ENCODE measurements at places on chromosomes 1 and 21. TPM values are rescaled to one million over a fixed set of nuclear protein-coding genes. Genes with fewer than 3 reads are reported as not detected.

DNA sequence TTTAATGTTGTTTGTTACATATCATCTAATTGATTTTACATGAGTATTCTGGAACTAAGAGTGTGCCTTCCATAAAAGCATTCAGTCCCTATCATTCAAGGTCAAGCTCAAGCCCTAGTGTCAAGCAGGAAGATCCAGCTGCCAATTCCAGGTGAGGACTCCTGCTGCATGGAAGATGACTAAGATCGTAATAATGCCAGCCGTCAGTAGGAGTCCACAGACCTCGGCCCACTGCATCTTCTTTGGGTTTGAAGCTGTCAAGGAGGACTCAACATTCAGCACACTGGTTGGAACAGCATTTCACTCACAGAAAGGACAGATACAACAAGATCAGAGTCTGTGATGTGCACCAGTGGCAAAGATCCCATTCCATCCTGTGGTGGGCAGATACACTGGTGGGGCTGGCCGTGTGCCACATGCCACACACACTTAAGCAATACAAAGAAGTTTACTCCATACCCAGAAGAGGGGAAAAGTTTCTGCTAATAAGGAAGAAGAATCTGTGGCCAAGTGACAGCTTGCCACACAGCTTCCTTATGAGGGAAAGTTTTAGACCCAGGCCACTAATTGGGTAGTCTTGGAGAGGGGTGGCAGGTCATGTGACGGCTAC is 160.4 kb downstream of the PIK3R3 start:
- DNase-seq, result no peak

DNA sequence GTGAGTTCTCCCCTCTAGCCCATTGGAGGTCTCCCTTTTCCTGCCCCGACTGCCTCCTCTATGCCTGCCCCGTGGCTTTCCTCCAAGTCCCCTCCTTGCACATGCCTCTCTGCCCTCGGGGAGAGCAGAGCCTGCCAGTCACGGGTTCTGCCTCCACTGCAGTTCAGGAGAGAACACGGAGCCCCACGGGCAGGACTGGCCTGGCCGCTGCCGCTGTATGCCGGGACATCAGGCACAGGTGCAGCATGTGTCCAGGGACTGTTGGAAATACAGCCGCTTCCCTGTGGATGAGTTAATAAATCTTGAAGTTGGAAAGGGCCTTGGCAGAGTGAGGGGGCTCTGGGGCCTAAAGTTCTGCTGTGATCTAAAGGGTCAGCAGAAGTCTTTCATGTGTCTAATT is 676.6 kb downstream of the MATN1 start:
- DNase-seq, result no peak

GRCh38 chr1:7208647-7209180 is 423.5 kb downstream of the CAMTA1 start:
- DNase-seq, result no peak

DNA sequence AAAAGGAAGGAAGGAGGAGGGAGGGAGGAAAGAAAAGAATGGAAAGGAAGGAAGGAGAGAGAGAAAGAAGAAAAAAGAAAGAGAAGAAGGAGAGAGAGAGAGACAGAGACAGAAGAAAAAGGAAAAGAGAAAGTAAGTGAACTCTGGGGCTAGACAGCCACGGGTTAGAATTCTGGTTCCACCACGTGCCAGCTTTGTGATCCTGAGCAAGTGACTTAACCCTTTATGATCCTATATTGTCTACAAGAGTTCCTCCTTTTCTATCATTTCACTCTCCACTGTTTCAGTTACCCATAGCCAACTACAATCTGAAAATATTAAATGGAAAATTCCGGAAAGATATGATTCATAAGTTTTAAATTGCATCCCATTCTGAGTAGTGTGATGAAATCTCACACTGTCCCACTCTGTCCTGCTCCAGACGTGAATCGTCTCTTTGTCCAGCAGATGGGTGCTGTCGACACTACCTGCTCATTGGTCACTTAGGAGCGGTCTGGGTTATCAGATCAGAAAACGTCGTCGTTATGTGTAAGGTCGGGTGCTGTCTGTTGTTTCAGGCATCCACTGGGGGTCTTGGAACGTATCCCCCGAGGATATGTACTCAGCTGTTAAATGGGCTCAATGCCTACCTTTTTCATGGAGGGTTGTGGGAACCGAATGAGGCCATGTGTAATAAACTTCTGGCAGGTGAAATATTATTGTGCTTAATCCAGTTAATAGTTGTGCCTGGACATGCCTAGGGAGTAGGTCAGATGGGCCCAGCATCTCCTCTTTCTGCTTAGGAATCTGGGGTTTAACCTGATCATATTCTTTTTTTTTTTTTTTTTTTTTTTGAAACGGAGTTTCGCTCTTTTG is 19.1 kb downstream of the TMEM51 start:
- no peak for DNase-seq

GRCh38 chr1:212964102-212964501 is 13.8 kb downstream of the VASH2 start:
- DNase-seq, result no peak

DNA sequence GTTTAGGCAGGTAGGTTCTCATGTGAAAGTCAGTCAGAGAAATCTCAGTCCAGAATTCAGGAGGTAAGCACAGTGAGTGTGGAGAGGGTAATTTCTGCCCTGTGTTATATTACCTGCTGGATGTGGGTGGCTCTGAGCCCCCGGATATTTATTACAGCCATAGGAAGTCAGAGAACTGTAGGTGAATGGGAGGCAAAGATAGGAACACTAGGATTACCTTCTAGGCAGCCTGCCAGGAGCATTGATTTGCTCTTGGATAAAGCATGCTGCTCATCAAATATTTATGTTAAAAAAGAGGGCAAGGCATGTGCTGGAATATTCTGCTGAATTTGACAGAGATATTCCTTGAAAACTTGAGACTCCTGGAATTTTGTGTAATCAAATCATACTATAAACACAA is 8.5 kb downstream of the GNG12 start:
- DNase-seq, result no peak

- DNase-seq, result peak; percentile 47
Observed at GRCh38 chr1:113811156-113811887, 954 bp downstream of the RSBN1 start.

DNA sequence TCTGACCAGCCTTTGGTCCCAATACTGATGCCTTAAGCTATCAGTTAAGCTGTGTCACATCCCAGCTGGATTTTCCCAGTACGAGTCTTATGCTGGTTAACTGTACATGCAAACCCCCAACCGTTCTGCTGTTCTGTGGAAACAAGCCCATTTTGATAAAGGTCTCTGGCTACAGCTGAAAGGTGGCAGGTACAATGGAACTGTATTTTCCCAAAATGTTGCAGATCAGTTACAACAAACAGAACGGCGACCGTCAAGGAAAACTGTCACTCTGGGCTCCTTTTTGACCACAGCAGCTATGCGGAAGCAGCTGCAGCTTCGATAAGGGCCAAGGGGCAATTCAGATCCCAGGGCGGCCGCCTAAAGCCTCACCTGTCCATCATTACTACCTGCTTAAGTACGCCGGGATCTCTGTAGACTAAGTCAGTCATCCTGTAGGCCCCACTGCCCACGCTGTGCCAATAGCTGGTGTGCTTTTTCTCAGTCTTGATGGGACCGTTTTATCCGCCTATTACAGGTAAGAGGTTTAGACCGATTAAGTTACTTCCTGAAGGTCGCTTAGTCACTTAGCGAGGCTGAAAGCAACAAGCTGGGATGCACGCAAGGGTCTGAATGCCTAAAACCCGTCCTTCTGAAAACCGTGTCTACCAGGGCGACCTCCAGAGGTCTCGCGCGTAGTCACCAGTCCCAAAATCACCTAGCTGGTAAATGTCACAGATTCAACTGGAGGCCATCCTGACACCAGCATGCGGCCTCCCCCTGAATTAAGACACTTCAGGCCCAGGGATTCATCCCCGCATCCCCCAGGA is 11.1 kb upstream of the RAB42 start:
- DNase-seq, result no peak

Gene OR2T11
- 0.48 TPM for total RNA-seq
